Right ventricle myocardium superior (tissue), 1 donor: ENCODE measurements at places on chromosomes 3 and 15.
A peak's percentile ranks its signal among the peaks of the same experiment; 100 is the strongest.

DNA sequence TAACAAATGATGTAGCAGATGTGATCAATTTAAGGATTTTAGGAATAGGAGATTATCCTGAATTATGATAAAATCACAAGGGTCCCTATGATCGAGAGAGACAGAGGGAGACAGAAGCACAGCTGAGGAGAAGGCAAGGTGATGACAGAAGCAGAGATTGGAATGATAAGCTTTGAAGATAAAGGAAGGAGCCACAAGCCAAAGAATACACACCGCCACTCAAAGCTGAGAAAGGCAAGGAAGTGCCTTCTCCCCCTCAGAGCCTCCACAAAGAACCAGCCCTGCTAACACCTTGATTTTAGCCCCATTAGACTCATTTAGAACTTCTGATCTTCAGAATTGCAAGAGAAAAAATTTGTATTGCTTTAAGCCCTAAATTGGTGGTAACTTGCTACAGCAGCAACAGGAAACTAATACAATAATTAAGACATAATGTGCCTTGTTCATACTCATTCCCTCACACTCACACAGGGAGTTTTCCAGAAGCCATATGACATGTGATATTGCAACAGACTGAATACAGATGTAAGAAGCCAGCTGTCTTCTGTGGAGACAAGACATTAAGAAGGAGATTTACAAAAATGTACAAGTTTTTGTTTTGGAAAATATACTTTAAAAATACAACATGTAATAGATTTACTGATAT is 38.2 kb downstream of the TRANK1 start:
- no peak for DNase-seq

- DNase-seq = no peak
Observed at GRCh38 chr3:138089091-138089490, 26.3 kb downstream of the DZIP1L start.

- DNase-seq = no peak
Observed at GRCh38 chr3:9226326-9226725, 23.1 kb downstream of the SRGAP3 start.

- no peak for DNase-seq
Observed at GRCh38 chr3:34207806-34208205, 409.4 kb downstream of the PDCD6IP start.

DNA sequence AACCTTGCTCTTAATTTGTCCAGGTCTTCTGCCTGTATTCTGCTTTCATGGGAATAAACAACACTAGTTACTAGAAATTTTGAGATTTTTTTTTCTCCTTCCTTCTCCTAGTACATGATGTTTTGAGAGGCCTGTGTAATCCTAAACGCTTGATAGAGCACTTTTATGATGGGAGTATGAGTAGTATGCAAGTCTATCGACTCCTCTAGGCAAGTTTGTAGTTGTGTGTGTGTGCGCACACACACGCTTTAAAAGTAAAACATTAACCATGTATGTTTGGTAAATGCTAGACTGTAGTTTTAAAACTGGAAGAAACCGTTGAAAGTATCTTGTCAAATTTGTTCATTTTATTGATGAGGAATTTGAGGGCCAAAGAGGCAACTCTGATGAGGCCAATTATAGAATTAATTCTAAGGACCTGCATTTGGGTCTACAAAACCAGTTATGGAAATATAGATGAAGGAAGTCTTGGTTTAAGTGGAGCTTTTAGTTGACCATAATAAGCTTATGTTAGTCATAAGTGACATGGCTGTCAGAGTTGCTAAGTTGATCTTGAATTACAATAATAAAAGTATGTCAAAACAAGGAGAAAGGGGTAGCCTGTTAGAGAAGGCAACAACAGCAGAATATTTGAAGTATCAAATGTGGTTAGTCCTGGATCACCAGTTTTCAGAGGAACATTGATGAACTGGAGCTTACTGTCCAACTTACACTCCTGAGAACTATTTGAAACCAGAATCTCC is 47.1 kb downstream of the AKAP13 start:
- DNase-seq = no peak

GRCh38 chr15:29815000-29815710 is 7.1 kb downstream of the TJP1 start:
- DNase-seq = no peak

GRCh38 chr3:50251220-50251619 is 15.2 kb downstream of the GNAI2 start:
- no peak for DNase-seq

- DNase-seq = no peak
Observed at GRCh38 chr3:111666041-111666735, 71.0 kb upstream of the ZBED2 start.

GRCh38 chr15:42359985-42360384 is 684 bp downstream of the CAPN3 start:
- DNase-seq = no peak

GRCh38 chr3:189076449-189076848 is 95.3 kb upstream of the TPRG1 start:
- DNase-seq = no peak

DNA sequence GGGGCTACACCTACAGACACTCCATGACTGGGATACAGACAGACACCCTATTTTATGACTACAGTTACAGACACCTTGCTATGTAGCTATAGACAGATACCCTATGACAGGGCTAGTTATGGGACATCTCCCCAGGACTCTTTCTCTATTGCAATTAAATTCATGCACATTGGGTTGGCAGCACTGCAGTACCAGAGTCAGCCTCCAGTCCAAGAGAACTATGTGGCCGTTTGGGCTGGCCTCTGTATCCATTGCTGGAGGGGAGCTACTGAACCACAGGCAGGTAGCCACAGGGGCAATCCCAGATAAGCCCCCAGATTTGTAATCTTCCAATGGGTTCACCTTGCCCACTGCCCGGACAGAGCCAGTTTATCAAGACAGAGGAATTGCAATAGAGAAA is 108.4 kb upstream of the SPATA16 start:
- no peak for DNase-seq

GRCh38 chr15:71375934-71376333 is 260.7 kb downstream of the THSD4 start:
- DNase-seq = no peak

- no peak for DNase-seq
Observed at GRCh38 chr3:51637144-51637940, 33.7 kb upstream of the TEX264 start.

DNA sequence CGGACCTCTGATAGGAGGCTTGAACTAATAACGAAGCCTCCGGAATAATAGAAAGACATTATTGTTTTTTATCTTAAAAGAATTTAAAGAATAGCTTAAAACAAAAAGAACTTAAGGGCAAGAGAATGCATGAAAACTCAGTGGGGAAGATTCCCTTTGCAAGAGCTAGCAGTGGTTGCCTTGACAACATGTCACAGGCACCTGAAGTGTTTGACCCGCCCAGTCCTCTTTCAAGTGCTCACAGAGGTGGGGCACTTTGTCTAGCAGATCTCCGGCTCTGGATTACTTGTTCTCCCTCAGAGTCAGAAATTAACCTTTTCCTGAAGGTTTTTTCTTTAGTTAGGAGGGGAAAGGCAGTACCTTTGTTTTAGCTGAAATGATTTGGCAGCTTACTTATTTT is 37.8 kb downstream of the LARS2 start:
- DNase-seq = no peak

DNA sequence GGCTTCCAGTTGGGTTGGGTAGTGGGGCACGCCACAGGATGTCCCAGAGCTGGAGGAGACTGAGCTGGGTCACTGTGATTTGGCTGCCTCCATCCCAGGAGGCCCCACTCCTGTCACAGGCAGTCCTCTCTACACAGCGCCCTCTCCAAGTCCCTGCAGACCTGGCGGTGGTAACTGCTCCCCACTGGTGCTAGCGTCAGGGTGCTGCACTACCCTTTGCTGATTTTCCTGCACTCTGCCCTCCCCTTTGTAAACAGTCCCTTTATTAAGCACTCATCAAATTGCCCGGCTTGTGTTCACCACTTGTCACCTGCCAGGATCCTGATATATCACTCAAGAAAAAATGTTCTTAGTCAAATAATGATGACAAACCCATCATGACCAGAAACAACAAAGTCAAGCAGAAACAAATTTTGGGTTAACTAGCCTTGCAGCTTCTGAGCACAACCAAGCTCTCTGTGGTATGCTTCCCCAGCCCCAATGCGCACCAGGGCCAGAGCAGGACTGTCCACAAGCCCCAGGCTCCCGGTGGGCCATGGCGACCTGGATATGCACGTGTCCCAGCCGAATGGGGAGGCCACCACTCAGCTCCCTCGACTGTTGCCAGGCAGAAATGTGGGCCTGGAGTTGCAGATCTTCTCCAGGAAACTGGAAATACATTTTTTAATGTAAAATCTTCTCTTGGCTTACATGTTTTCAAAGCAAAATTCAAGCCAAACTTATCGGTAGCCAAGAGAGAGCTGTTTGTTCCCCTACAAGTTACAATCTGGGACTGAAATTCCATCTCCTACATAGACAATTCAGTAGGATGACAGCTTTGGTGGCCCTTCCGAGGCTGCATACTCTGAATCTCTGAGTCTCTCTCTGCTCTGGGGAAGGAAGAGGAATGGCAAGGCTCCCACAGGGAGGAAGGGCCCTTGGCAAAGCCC is 24.5 kb downstream of the MEGF11 start:
- no peak for DNase-seq

DNA sequence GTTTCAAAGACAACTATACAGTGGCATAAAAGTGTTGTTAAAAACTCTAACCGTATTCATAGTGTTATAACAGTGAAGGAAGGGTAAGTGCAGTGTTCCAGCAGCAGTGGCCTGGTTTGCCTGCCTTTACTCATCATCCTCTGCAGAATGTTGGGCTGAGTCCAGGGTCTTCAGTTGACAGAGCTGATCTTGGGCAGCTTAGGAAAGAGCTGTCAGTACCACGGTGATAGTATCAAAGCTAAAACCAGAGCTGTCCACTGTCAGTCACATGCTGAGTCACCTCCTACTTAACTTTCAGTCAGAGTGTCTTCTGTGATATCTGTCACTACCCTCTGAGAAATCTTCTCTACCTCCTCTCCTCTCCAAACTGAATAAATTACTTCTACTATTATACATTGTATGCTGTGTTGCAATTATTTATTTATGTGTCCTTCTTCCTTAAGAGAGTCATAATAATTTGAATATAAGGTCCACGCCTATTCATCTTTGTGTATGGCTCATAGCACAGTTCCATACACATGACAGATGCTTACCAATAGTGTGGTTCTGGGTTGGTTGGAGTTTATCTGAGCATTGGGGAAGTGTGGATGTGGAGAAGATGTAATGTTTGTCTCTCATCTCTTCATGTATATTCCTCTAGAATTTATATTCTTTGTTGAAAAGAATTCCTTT is 242.1 kb downstream of the ZIC1 start:
- DNase-seq = peak; percentile 45

DNA sequence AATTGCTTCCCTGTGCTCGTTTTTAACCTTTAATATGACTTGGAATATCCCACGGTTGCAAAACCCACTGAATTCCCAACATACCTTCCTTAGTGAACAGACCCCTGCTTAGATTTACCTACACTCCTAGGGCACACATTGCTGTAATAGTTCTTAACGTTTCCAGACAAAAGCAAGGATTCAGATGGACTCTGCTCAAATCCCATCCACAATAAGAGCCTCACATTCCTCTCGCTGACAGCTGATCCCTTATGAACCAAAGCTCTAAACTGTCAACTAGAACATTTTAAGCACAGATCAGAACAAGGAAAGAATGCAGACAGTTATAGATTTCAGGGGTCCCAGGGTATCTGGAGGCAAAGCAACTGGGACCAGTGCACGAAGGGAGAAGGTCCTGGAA is 248.3 kb upstream of the ICE2 start:
- no peak for DNase-seq

GRCh38 chr3:127480196-127480954 is 110.2 kb downstream of the TPRA1 start:
- no peak for DNase-seq

- no peak for DNase-seq
Observed at GRCh38 chr15:28246605-28247004, 75.4 kb downstream of the HERC2 start.

GRCh38 chr3:11826628-11827265 is 19.9 kb downstream of the TAMM41 start:
- no peak for DNase-seq

DNA sequence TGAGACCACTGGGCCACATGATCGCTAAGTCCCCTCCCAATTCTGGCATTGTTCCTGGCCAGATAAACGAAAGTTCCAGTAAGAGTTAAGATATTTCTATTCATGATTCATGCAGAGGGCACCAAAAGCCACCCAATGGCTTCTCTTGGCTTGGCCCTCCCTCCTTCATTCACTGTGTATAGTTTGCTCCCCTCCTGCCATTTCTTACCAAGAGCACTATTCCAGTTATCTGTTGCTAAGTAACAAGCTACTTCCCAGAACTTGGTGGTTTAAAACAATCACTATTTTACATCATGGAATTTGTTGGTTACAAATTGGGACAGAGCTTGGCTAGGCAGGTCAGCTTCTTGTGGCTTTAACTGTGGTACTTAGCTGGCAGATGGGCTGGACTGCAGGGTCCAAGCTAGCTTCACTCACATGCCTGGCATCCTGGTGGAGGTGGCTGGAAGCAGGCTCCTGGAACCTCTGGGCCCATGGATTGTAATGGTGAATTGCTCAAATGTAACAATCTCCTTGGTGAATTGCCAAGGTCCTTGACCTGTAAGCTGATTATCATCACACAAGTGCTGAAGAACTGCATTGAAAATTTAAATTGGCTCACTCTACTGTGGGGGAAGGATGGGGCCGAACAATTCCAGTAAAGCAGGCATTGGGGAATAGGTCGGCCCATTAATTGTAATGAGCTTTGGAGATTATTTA is 16.6 kb downstream of the EAF1 start:
- no peak for DNase-seq

- no peak for DNase-seq
Observed at GRCh38 chr3:99866261-99866761, 48.6 kb downstream of the CMSS1 start.

- no peak for DNase-seq
Observed at GRCh38 chr3:175865724-175866123, 1006.6 kb downstream of the NAALADL2 start.

GRCh38 chr3:24810881-24811280 is 316.2 kb upstream of the THRB start:
- DNase-seq = no peak

DNA sequence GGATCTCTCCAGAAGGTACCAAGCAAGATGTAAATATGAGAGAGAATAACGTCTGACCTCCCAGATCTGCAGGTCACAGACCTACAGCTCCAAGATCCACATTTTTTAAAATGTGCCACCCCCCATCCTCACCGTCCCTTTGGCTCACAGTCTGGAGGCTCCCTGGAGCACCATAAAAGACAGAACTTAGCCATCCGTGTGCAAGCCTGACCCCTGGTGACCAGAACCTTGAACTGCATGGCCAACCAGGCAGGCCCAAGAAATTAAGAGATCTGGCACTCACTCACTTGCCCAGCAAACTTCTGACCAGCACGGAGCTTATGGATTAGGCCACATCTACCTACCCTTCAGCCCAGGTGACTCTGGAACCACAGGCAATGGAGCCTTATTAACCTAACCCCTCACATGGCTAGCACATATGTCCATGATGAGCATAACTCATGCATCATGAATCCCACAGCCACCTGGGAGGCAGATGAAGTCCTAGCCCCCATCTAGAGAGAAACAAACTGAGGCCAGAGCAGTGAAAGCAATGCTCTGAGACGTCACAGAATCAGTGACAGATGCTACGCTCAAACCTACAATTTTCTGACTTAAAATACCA is 275.3 kb downstream of the UACA start:
- peak; percentile 83 for DNase-seq

GRCh38 chr3:120410541-120410940 is 40.3 kb downstream of the FSTL1 start:
- no peak for DNase-seq

- DNase-seq = no peak
Observed at GRCh38 chr3:88013592-88013991, 45.2 kb downstream of the CGGBP1 start.

- no peak for DNase-seq
Observed at GRCh38 chr3:134610432-134611385, 40.1 kb downstream of the KY start.

- no peak for DNase-seq
Observed at GRCh38 chr3:1091286-1091685, 1.5 kb upstream of the CNTN6 start.
